ENCODE measurements at places on chromosomes 7 and 10.

GRCh38 chr7:34848670-34849069 is 188.6 kb downstream of the DPY19L1 start:
- no peak for DNase-seq

GRCh38 chr7:157692460-157693011 is 355.7 kb downstream of the DNAJB6 start:
- DNase-seq: no peak

DNA sequence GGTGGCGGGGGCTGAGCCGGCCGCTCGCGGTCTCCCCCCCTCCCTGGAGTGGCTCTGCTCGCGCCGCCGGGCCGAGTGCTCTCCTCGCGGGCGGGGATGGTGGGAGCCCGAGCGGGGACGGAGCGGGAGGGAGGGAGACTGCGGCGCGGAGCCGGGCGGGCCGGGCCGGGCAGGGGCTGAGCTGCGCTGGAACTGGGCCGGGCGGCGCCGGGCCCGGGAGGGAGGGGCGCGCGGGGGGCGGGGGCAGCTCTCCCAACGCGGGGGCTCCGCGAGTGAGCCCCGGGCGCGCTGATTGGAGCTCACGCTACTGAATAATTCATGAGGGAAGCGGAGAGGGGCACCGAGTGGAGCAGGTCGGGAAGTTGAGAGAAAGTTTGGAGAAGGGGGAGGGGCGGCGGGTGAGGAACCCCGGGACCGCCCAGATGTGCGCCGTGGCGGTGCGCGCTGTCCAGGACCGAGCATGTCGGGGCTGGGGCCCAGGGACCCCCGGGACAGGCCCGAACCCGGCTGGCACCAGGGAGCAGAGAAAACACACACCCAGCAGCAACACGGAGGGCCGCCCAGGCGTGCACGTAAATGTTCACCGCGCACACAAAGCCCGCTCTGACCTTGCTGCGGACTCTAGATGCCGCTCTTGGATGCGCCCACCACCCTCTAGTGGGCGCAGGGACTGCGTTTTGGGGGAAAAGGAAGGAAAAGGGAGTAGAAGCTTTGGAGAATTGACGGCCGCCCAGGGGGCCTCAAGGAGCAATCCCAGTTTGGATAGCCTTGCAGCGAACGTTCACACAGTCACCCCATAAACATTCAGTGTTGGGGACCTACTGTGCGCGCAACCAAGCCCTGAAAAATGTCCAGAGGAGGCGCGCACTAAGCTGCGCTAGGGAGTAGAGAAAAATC is at the start of gene EPHB4:
EPHB4 (minus strand) TSS at position 194 of the 897 bp plus-strand sequence. CDS start 493 bp downstream, outside the sequence.
- DNase-seq: peak; percentile 96

- no peak for DNase-seq
These were observed 47.5 kb upstream of the DGKB start for GRCh38 chr7:14950013-14950412.

DNA sequence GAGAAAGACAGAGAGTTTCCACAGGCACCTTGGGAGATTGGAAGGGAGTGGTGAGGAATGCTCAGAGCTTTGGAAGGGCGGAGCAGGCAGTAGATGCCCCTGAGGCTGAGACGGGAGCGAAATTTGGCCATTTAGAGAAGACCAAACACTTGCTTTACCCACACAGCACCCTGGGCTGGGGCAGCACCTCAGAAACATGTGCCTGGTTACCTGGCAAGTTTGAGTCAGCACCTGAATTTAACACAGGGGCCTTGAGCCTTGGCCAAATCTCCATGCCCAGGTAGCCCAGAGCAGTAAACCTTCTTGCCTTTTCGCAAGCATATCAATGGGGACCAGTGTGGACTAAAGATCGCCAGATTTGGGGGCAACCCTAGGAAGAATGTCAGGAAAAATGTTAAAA is 111.9 kb upstream of the NFE2L3 start:
- no peak for DNase-seq

GRCh38 chr7:149161241-149161848 is 14.1 kb downstream of the ZNF398 start:
- DNase-seq: no peak

- no peak for DNase-seq
These were observed 204.9 kb upstream of the RNF32 start for GRCh38 chr7:156435486-156436231.

DNA sequence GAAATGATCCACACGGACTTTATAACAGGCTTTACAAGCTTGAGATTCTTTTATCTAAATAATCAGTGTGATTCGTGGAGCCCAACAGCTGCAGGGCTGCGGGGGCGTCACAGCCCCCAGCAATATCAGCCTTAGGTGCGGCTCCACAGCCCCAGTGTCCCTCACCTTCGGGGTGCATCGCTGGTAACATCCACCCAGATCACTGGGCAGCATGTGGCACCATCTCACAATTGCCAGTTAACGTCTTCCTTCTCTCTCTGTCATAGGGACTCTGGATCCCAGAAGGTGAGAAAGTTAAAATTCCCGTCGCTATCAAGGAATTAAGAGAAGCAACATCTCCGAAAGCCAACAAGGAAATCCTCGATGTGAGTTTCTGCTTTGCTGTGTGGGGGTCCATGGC is 155.6 kb downstream of the EGFR start:
- DNase-seq: no peak

- no peak for DNase-seq
These were observed 30.8 kb upstream of the ST7 start for GRCh38 chr7:116922545-116922944.

GRCh38 chr10:119279441-119279840 is 72.1 kb downstream of the GRK5 start:
- no peak for DNase-seq

DNA sequence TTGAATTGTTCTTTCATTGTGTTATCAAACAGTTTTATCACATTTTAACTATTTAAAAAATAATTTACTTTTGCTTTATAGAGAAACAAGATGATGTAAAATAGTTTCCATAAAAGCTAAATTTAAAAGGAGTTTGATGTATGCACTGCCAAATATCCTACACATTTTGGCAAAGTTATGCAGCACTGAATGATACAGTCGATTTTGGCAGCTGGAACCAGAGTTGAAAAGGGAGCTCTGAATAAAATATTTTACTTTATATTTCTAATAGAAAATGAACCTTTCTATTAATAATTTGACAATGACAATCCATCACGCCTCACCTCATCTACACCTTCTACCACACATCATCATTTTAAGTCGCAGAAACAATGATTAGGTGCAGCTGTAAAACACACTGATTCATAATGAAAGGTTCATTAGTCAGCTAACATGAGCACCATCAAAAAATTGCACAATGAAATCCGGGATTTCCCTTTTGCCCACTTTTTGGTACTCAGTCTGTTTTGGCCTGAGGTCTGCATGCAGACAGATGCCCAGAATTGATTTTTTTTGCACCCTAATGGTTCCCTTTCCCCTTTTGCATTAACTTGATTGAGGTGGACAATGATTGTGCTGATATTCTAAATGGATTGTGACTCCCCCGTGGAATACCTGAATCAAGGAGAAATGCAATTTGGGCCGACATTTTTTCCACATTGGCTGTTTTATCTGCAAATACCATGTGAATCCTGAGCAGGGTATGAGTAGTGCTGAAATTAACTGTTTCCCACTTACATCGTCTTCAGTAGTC is 105.8 kb downstream of the THSD7A start:
- no peak for DNase-seq

DNA sequence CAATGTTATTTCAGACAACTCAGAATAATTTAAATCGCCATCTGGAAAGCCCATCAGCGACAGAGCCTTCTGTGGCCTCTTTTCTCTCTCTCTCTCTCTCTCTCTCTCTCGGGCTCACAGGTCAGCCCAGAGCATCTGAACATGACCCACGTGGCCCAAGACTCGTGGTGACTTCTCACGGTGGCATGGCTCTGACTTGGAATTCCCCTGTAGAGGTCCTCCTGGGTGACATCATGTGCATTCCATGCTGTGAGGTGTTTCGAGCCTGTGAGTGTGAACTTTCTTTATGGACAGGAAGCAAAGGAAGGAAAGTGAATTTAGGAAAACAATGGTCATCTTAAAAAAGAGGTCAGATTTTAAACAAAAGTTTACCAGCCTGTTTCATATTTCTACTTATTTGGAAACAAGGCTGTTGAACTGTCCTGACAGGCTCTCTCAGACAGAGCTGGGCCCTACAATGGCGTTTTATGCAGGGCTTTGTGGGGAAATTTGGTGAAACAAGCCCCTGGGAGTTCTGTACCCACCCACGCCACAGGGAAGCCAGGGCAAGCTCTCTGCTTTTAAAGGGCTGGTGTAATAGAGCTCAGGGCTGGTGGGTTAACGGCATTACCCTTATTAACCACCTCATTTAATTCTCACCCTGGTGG is 359.7 kb upstream of the ZNF32 start:
- no peak for DNase-seq

- DNase-seq: no peak
These were observed 57.2 kb downstream of the RAB18 start for GRCh38 chr10:27561334-27561733.

DNA sequence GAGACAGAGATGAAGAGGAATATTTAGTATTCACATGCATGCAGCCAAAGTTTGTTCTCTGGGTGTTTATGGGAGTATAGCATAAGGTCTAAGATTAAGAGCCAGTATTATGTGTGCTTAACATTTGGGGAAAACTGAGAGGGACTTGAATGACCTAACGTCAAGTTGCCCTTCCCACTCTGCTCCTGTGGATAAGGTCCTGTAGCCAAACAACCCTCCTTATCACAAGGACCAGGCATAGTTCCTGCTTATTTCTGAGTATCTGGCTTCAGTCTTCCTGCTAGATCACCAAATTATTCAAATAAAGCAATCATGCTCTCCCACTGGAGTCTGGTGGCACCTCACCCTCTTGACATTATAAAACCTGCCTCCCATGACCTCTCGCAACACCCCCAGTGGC is 137.9 kb upstream of the SEMA3E start:
- no peak for DNase-seq

DNA sequence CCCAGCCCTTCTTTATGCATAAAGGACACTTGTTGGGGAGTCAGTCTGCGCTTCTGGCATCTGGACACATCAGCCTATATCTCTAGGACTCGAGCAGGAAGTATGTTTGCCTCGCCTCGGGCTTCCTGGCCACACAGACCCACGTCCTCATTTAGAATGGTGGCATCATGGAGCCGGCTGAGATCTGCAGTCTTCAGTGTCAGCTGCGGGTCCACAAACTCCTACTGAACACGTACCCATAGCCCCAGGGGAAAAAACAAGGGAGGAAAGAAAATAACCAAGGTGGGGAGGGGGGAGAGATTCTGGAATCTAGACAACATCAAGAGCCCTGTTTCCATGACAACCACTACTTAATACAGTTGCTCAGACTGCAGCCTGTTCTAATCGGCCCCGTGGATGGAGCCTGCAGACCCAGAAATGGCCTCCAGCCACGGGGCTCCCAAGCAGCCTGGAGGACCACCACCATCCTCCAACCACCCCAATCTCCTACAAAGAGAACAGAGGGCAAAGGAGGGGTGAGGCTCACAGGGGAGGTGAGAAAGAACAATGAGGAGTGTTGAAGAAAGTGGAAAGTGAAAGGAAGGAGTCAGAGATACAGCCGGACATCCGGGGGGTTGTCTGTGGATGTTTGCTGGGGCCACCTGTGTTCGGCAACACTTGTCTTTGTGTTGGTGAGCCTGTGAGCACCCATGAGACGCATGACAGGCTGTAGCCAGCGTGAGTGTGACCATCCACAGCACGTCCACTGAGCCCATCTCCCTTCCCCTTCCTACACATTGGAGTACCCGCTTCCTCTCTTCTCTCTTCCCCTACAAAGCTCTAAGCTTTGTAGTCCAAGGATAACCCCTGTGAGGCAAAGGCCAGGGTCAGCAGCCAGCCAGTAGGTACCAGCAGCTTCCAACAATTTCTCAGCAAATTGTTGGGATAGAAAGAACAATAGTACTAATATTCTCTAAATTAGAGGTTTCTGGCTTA is 141.0 kb downstream of the PLXNA4 start:
- DNase-seq: no peak

- no peak for DNase-seq
These were observed 42.5 kb upstream of the ZNF438 start for GRCh38 chr10:31073996-31074721.

DNA sequence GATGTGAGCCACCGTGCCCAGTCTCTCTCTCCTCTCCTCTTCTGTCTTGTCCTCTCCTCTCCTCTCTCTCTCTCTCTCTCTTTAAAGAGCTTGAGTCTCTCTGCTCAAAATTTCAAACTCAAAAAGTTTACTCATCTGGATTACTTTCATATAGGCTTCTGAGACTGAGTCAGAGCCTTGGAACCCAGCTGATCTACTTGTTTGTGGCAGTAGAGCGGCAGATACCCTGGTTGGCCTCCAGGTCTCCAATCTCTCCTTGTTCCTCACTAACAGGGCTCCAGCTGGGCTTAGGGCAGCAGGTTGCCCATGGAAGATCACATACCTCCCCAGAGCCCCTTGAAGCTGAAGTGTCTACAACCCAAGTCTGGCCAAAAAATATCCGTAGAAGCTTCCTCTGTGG is 51.0 kb downstream of the HHEX start:
- no peak for DNase-seq

- DNase-seq: no peak
These were observed 64.5 kb downstream of the MCMBP start for GRCh38 chr10:119807960-119808697.

- no peak for DNase-seq
These were observed 244.2 kb upstream of the IGFBP3 start for GRCh38 chr7:46165276-46165675.

GRCh38 chr7:38276096-38276877 is 2.9 kb upstream of the TARP start:
- DNase-seq: no peak

DNA sequence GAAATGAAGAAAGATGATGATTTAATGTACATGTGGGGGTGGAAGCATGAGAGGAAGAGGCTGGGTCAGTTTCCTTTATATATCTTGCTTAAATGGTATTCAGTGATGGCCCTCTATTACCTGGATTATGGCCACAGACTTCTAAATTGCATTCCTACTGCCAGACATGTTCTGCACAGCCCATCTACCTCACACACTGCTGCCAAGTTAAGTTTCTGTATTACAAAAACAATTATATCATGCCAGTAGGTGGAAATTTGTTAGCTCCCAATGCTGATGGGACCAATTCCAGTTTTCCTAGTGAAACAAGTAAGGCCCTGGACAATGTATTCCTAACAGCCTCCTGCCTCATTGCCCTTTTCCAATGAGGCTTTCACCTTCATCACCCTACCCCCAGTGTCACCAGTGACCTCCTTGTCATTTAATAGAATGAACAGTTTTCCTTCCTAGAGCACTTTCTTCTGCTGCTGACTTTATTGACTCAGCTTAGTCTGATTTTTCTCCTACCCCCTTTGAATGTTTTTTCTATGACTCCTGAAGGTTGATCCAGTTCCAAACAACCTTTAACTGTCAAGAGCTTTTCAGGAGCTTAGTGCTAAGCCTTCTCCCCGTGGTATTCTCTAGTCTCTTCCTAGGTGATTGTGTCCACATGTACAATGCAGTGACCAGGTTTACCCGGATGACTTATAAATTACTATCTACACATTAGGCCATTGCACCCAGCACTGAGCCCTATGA is 316.6 kb upstream of the ANKRD30A start:
- DNase-seq: no peak

- DNase-seq: no peak
These were observed 38.8 kb downstream of the CDHR3 start for GRCh38 chr7:106001886-106002285.
